H9 (cell line): ENCODE measurements at places on chromosomes 7 and 10.

- no peak for DNase-seq
Measured at GRCh38 chr10:124707551-124707950, 36.6 kb downstream of the FAM53B start.

- DNase-seq = no peak
Measured at GRCh38 chr7:6286486-6286885, 14.1 kb upstream of the CYTH3 start.

DNA sequence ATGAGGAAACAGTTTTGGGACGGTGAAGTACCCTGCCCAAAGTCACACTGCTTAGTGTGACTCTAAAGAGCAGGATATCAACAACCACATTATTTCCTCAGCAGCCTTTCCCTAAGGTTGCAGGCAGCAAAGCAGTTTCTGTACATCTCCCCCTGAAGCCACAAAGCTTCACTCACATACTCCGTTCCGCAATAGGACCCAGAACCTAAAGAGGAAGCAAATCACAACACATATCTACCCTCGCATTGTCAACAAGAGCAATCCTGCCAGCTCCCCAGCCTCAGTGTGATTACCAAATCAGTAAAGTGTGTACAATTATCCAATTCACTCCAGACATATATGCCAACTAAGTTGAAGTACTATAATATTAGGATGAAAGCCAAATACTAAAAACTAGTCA lies 30.8 kb downstream of the VAX1 start:
- no peak for DNase-seq

DNA sequence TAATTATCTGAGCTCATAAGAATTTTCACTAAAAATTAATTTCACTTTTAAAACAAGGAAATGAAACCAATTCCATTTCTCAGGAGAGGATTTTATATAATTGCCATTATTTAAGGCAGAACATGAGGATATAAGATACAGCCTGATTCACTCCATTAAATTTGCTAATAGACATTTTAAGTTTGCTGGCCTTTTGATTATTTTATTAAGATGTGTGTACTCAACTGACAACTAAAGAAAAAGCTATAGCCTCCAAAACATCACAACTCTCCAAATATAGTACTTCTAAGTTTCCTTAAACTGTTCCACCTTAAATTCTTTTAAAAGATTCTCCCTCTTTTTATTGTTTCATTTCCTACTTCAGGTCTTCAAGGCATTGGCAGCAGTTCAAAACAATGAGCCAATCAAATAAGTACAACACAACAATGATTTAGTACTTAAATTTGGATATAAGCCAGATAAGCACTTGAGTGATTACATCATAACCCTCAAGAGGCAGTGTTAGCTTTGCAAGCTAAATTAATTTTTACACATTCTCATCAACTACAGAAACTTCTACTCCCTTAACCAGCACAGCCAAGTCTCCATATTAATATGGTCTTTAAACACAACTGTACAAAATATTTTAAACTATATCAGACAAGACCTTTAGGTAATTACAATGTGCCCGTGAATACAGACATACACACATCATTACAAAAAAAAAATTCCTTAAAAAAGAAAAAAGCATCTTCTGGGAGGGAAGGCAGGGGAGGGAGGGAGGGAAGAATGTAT lies 121.8 kb downstream of the KMT2C start:
- no peak for DNase-seq

- DNase-seq = no peak
Measured at GRCh38 chr7:26197153-26198115, 3.1 kb downstream of the HNRNPA2B1 start.

GRCh38 chr7:50842041-50842440 lies 59.3 kb upstream of the GRB10 start:
- no peak for DNase-seq

GRCh38 chr7:114412548-114412947 lies 2.1 kb upstream of the FOXP2 start:
- DNase-seq = no peak

- no peak for DNase-seq
Measured at GRCh38 chr10:124672181-124672638, 72.0 kb downstream of the FAM53B start.

- DNase-seq = no peak
Measured at GRCh38 chr10:93143281-93143680, 69.6 kb downstream of the CYP26A1 start.

DNA sequence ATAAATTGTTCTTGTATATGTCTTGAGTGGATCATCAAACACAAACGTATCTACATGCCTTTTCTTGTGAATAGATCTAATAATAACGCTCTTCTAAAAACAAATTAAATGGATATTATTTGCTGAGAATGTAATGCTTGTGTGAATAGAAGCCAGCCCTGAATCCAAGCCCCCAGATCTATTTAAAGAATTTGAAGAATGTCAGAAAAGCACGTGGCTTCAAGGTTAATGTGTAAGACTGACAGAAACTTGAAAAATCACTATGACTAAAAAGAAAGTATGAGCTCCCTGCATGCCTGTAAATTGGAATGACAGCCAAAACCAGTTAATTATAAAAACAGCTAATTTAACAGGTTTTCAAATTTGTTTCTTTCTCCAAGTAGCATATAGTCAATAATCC lies 43.2 kb upstream of the ATRNL1 start:
- DNase-seq = no peak

- no peak for DNase-seq
Measured at GRCh38 chr7:35419391-35419755, 165.5 kb upstream of the TBX20 start.

GRCh38 chr10:90047243-90047729 lies 345.9 kb downstream of the KIF20B start:
- DNase-seq = no peak

DNA sequence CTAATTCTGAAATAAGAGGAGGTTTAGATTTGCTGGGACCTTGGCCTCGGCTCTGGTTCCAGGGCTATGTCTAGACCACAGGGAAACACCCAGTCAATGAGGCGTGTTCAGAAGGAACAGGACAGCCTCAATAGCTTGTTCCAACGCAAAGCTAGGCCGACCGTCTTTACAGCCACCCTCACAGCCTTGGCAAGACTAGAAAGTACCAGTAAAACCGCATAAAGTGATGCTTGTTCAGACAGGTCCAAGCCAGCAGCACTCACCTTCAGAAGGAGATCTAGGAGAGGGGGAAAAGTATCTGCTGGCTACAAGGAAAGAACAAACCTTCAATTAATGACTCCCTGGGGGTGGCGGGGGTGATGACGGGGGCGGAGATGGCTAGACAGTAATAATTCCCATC lies 50.1 kb upstream of the LMTK2 start:
- no peak for DNase-seq

GRCh38 chr7:22858640-22859561 lies 36.3 kb upstream of the TOMM7 start:
- DNase-seq = no peak
